ENCODE measurements at places on chromosomes 5 and 9.

- peak; percentile 16 for DNase-seq
Measured at GRCh38 chr5:125575891-125576505, 829.6 kb upstream of the ZNF608 start.

GRCh38 chr5:180169248-180170105, 39.5 kb downstream of the RASGEF1C start:
- no peak for DNase-seq

GRCh38 chr5:111551161-111551560, 38.8 kb upstream of the STARD4 start:
- DNase-seq: no peak

DNA sequence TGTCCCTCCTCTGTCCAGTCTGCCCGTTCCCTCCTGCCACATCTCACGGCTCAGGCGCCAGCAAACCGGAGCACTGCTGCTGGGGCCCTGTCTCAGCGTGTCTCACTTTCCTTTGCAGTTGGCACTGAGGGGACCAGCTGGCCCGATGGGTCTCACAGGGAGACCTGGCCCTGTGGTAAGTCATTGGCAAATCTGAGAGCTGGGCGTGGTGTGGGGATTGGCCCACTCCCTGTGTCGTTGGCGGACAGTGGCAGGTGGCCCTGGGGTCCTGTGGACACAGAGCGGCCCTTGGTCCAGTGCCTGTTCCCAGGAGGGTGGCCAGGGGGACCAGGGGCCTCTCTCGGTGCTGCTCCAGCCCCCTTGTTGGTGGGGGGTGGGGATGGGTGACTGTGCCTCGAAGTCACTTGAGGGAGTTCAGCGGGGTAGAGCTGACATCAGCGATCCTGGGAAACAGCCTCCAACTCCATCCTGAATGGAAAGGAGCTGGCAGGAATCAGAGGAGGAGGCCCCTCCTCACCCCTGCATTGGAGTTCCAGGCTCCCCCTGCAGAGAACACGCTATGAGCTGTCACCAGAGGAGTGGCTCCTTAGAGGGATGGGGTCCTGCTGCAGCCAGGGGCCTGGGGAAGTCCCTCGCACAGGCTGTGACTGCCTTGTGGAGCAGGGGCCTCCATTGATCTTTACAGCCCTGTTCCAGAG, 111.0 kb downstream of the COL5A1 start:
- no peak for DNase-seq

- DNase-seq: peak; percentile 59
Measured at GRCh38 chr5:180806351-180807011, 3.9 kb upstream of the MGAT1 start.

GRCh38 chr5:138748630-138749081, 4.6 kb upstream of the CTNNA1 start:
- no peak for DNase-seq

- no peak for DNase-seq
Measured at GRCh38 chr5:126119887-126120442, 303.2 kb upstream of the GRAMD2B start.

DNA sequence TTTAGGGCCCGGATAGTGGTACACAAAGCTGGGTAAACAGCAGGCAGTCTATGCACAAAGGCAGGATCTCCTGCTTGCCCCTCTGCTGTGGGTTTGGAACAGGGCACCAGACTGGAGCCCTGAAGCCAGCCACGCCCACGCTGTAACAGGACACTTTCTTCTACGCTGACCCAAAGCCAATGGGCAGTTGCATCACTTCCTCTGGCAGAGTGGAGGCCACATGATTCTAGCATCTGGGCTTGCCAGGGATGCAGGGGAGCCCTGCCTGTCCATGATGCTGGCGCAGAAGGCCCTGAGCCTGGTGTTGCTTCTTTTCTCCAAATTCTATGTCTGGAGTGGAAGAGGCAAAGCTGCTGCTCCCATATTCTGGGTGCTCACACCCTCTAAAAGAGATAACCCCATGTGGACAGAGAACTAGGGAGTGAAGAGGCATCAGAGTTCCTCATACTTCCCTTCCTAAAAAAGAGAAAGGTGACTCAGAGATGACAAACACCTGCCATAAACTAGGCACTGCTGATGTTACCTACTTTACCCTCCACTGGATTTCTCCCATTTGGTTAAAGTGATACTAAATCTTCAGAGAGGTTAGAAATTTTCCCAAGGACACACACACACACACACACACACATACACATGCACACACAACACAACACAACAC, 260.3 kb upstream of the KLF4 start:
- DNase-seq: peak; percentile 20

DNA sequence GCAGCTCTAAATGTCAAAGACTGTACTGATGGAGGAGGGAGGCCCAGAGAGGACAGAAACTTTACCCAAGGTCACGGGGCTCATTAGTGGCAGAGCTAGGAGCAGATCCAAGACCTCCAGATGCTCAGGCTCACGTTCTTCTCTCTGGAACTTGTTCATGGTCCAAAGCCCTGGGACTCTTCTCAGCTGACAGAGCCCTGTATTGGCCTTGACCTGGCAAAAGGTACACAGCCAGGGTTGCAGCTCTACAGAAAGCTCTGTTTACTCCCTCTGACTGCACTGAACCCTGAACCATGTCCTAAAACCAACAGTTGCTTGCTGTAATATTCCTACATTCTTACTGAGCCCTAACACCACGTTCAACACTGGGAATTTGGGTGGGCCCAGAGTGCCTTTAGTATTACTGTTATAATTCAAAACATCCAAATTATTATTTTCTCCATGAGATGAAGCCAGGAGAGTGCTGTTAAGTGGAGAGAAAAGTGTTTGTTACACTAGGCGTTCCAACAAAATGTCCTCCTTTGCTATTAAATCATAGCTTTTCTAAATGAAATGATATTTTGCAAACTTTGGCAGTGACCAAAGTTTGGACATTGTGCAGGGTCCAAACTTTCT, 602.4 kb upstream of the CLINT1 start:
- no peak for DNase-seq

DNA sequence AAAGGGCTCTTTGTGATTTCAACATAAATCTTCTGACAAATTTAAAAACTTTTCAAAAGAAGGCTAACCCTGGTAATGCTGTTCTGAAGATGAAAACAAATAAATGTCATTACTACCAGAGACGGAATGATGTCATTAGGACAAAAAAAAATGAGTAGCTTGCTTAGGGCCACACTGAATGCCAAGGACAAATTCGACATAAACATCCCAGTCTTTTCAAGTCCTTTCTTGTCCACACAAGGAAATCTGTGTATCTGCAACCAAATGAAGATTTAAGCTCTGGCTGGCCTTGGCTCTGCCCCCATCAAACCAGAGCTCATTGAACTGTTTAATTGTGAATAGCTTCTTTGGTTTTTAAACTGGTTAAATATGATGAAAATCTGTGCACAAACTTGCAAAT, 592.7 kb downstream of the TLE1 start:
- DNase-seq: no peak

GRCh38 chr9:14043483-14043882, 270.5 kb downstream of the NFIB start:
- peak; percentile 78 for DNase-seq

- DNase-seq: no peak
Measured at GRCh38 chr9:115671963-115672305, 481.7 kb upstream of the PAPPA start.

GRCh38 chr9:76658510-76659231, 105.6 kb upstream of the PCA3 start:
- no peak for DNase-seq

DNA sequence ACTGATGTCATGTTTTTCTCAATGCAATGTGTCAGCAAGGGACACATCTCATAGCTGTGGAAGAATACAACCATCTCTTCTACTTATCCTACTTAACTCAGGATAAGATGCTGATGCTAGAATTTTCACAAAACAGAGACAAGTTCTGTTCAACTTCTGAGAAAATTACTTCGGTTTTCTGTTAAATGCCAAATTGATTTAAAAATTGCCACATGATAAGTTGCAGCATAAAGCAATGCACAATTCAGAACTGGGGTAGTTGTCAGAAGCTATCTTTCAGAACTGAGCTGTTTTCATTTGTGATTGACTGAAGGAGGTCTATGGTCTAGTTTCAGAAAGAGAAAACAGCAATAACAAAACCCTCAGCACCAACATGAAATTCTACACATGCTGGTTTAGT, 954.8 kb upstream of the C9orf72 start:
- peak; percentile 10 for DNase-seq

- DNase-seq: no peak
Measured at GRCh38 chr9:38343037-38343436, 49.5 kb upstream of the ALDH1B1 start.

- no peak for DNase-seq
Measured at GRCh38 chr5:112310746-112311145, 108.3 kb downstream of the EPB41L4A start.

GRCh38 chr5:124452412-124452811, 294.0 kb downstream of the ZNF608 start:
- DNase-seq: no peak

GRCh38 chr5:76634661-76635060, 11.5 kb upstream of the F2RL2 start:
- no peak for DNase-seq

- DNase-seq: no peak
Measured at GRCh38 chr9:123138163-123138562, 104.7 kb downstream of the GPR21 start.

GRCh38 chr5:1801967-1802295, 724 bp downstream of the NDUFS6 start:
- DNase-seq: no peak

DNA sequence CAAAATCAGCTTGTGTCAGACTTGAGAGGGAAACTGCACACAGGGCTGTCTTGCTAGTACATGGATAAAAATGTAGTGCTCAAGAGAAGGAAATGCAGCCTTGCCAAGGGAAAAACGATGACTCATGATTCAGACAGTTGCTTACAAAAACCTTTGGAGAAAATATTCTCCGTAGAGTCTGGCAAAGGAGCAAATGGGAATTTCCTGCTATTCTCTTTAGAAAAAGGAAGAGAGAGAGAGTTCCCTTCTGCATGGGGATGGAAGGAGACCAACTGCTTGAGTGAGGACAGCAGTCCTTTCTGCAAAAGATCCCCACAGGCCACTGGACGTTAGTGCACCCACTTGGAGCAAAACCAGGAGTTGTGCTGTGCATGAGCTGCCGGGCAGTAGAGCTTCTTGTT, 7.6 kb downstream of the IFNB1 start:
- peak; percentile 52 for DNase-seq

GRCh38 chr5:10624679-10625078, 60.8 kb downstream of the ANKRD33B start:
- DNase-seq: no peak

DNA sequence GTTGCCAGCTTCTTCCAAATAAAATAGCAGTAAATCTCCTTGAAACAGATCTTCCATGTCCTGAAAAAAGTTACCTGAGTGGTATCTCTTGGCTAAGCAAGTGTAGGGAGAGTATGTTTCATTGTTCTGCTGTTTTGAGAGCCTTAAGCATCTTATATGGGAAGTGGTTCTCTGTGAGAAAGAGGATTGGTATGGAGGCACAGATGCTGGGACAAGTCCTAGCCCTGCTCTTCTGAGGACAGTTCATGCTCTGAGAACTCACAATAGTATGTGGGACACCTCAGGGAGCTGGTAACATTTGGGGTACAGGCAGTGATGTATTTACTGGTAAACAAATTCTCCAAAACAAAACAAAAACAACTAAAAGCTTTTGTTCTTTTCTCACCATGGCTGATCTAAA, 2.0 kb downstream of the PPP3R2 start:
- no peak for DNase-seq
